ENCODE measurements at places on chromosomes 4 and X. TPM values are rescaled to one million over a fixed set of nuclear protein-coding genes. Genes with fewer than 3 reads are reported as not detected.

STX18 gene
- total RNA-seq, result 24.9 TPM

- no peak for DNase-seq
Measured at GRCh38 chr4:23894021-23894420, 4.2 kb upstream of the PPARGC1A start.

GRCh38 chrX:107787827-107788226, 10.3 kb downstream of the NCBP2L start:
- no peak for DNase-seq

GRCh38 chr4:183766140-183766539, 107.0 kb downstream of the TRAPPC11 start:
- DNase-seq, result no peak
